Stimulated activated CD8-positive, alpha-beta memory T cell treated with anti-CD3 and anti-CD28 coated beads, Interleukin-4, amount 100 ng/mL, for 4 hours (primary cell): ENCODE measurements at places on chromosomes 5 and 9.

DNA sequence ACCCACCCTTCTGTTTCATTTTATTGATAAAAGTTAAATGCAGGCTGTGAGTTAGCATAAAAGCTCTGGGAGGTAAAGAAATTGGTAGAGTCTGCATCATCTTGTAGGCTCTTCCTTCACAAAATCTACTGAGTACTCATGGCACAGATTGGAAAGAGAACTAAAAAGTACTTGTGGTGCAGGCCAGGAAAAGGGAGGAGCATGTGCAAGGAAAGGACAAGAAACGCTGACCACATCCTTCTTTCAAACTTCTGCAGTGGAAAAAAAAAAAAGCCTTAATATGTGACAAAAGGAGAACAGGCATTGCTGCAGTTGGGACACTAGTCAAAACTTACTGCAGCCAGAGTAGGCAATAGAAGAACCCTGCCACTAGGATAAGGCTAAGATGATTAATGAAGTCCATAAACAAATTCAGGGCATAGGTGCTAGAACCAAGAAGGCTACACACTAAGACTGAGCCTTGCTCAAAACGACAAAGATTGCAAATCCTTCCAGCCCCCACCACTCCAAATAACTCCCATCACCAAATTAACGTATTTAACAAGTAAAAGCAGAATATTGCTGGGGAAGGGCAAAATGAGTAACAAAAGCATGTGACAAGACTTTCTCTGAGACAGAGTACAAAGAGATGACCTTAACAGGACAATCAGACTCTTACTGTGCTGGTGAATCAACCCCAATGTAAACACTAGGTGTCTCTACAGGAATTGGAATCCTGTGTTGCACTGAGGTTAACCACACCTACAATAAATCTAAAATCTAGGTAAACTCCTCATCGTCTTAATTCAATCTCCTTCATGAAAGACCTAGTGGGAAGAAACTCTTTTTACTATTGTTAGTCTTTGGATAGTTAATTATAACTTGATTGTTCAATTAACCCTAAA lies 1024.8 kb downstream of the TLE1 start:
- DNase-seq: no peak

DNA sequence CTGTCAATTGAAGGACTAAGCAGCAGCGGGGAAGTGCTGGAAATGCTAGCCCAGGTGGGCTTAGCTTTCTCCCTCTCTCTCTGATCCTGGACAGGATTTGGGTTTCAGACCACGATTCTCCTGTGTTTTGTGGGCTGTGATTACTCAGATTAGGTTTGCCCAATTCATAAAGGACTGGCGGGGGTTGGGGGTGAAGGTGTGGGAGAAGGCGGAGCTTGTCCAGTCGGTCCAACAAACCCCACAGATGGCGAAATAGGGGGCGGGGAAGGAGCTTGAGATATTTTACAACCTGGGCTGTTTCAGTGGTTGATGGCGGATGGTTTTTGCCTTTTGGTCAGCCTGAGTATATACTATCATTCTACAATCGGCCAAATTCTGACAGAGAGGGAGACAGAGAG lies 35.2 kb downstream of the PCDHAC2 start:
- no peak for DNase-seq

- no peak for DNase-seq
These were observed 6.7 kb downstream of the TXN start for GRCh38 chr9:110249603-110250002.

GRCh38 chr9:135989157-135989556 lies 28.0 kb upstream of the UBAC1 start:
- no peak for DNase-seq

DNA sequence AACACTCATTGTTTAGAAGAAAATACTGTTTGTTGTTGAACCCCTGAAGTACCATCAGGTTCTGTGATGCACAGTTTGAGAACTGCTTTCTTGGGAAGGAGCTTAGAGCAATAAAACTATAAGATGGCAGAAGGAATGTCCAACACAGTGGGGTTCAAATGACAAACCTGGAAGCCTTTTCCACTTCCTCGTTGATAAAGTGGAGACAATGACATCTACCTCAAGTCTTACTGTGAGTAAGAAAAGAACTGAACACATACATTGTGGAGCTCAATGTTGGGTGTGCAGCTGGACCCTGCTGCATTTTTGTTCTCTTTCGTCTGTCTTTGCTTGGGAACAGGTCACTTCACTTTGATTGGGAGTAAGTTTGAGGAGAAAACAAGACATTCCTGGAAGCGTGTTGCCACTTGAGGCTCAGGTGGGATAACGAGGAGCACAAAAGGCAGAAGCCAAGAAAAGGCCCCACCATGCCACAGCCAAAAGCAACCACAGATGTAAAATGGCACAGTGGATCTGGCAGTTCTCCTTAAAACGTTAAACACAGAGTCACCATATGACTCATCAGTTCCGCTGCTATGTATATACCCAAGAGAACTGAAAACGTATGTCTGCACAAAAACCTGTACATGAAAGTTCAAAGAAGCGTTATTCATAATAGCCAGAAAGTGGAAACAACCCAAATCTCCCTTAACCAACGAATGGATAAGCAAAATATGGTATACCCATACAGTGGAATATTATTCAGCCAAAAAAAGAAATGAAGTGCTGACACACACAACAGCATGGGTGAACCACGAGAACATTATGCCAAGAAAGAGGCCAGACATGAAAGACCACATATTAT lies 42.9 kb upstream of the SUB1 start:
- no peak for DNase-seq

DNA sequence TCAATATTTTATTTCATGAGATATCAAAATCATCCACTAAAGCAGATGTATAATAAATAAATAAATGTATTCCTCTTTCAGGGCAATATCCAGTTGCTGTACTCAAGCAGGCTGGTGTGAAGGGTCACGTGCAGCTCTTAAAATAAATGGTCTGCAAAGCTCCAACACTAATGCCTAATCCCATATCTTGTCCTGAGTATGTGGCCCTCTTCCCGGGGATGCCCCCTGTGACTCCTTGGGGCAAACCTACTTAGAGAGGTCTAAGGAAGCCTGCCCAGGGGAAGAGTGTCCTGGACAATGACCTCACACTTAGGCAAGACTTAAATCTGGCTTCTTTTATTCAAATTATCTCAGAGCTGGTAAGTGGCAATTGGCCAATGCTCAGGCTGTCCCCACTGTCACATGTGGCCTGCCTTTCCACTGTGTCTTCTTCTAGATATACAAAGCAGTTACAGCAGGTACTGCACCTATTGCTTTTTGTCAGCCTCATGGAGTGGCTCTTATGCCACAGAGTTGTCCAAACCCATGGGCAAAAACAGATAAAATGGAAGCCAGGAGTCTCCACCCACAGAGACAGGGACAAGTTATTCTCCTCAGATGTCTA lies 55.3 kb downstream of the SEMA5A start:
- DNase-seq: no peak

- DNase-seq: no peak
These were observed 305.0 kb downstream of the RAB3C start for GRCh38 chr5:58887721-58888409.

GRCh38 chr9:93064392-93065134 lies 6.1 kb downstream of the SUSD3 start:
- DNase-seq: peak; percentile 63

DNA sequence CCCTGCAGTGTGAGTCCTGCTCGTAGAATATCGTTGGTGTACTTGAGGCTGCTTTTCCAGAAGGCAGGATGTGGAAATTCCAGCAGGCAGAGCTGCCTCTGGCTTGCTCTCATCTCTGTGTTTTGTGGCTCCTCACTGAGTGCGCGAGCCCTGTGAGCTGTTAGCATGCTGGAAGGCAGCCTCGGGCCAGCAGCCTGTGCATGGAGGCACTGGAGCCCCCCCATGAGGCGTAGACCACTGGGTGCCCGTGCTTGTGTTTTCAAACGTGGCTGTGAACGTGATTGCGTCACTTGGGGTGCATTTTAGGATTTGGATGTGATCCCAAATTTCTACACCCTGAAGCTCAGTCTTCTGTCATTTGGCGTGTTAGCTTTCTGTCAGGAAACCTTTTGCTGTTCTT lies 3.2 kb downstream of the WDR5 start:
- no peak for DNase-seq

GRCh38 chr5:129120158-129120581 lies 25.6 kb downstream of the ISOC1 start:
- DNase-seq: no peak

DNA sequence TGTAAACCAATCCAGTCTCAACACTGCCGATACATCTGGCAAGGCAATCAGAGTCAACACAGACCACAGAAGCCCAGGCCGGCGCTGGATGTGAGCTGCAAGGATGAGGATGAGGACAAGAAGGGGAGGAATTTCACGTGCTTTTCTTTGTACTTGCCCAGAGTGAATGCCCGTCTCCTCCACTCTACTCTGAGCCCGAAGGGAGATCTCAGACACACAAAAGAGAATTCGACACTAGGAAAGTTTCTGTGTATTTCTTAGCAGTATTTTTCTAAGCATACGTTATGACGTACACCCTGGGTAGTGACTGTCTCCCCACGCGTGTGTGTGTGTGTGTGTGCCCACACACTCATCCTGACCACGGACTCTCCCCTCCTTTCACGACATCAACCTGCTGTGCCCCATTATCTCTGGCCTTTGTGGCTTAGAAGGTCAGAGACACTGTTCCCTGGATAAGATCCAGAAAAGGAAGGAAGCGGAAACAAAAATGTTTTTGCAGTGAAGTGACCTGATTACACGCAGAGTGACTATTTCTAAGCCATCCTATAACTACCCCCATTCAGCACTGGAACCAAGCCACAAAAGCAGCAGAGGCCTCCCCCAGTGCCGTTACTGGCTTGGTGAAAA lies 227.3 kb upstream of the DAPK1 start:
- DNase-seq: no peak

- no peak for DNase-seq
These were observed 138.2 kb downstream of the TLE4 start for GRCh38 chr9:79709743-79710674.

DNA sequence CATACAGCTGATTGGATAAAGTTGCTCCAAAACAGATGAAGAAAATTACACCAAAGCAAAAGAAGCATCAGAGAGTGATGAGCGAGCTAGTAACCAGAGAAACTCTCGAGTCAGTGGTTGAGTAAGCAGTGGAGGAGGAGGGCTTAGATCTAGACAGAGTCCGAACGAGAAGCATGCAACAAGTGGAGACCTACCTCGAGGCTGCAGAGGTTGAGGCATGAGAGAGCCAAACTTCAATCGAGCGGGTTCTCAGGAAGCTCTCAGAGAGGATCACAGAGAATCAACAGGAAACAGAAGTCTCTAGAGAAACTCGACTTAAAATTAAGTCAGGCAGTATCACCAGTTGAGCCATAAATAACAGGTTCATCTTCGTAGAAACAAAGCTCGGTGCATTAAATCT lies 6.1 kb downstream of the RUSC2 start:
- DNase-seq: no peak

GRCh38 chr5:53059281-53059680 lies 50.3 kb downstream of the MOCS2 start:
- DNase-seq: no peak

DNA sequence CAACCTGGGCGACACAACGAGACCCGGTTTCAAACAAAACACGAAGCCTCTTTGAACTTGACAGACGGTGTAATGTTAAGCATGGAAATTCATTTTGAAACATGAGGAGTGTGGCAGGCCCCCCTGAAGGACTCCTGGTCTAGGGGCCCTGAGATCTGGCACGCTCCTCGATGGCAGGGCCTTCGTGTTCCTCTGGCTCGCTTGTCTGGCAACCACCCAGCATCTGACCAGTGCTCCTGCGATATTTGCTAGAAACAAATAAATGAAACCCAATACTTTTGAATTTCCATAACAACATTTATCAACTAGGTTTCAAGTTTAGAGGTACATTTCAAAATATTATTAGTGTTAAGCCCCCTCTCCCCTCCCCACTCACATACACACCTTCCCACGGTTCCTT lies 193.0 kb downstream of the ERCC6L2 start:
- DNase-seq: no peak

- DNase-seq: no peak
These were observed 13.3 kb downstream of the DCANP1 start for GRCh38 chr5:135433681-135434426.

GRCh38 chr5:112417931-112418658 lies 982 bp downstream of the EPB41L4A start:
- DNase-seq: no peak

GRCh38 chr9:124266826-124267201 lies 9.1 kb downstream of the NEK6 start:
- no peak for DNase-seq

GRCh38 chr5:123545506-123545905 lies 33.5 kb downstream of the CSNK1G3 start:
- no peak for DNase-seq

DNA sequence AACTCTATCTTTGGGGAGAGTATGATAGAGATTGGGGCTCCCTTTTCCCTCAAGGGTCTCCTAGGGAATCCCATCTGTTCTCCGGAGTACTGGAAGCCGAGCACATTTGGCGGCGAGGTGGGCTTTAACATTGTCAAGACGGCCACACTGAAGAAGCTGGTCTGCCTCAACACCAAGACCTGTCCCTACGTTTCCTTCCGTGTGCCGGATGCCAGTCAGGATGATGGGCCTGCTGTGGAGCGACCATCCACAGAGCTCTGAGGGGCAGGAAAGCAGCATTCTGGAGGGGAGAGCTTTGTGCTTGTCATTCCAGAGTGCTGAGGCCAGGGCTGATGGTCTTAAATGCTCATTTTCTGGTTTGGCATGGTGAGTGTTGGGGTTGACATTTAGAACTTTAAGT lies 21.5 kb downstream of the PTGS1 start:
- DNase-seq: no peak

DNA sequence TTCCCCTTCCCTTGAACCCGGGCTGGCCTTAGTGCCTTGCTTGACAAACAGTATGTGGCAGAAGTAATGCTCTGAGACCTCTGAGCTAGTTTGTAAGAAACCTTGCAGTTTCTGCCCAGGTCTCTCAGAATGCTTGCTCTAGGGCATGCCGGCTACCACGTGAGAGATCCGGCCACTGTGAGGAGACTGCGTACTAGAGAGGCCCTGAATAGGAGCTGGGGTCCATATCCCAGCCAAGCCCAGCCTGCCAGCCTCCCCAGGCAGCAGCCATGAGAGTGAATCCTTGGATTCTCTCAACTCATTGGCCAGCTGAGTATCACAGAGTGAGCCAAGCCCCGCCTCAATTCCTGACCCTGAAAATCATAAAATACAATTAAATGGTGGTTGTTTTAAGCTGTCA lies 16.0 kb upstream of the COL15A1 start:
- DNase-seq: no peak

- DNase-seq: no peak
These were observed 2.6 kb upstream of the SPATA31E1 start for GRCh38 chr9:87880116-87880515.

- DNase-seq: no peak
These were observed 98.1 kb downstream of the DIRAS2 start for GRCh38 chr9:90544488-90544887.
